Right atrium auricular region (tissue), 2 donors: ENCODE measurements at places on chromosomes 1 and 21. TPM values are rescaled to one million over a fixed set of nuclear protein-coding genes. Genes with fewer than 3 reads are reported as not detected.
A peak's percentile ranks its signal among the peaks of the same experiment; 100 is the strongest.

Gene MMEL1
- not detected for total RNA-seq

Gene AIRE
- not detected for total RNA-seq

Gene ANGPTL3
- total RNA-seq: not detected

Gene CD164L2
- total RNA-seq: not detected

Gene GNG4
- total RNA-seq: not detected

Gene TFF2
- not detected for total RNA-seq

DNA sequence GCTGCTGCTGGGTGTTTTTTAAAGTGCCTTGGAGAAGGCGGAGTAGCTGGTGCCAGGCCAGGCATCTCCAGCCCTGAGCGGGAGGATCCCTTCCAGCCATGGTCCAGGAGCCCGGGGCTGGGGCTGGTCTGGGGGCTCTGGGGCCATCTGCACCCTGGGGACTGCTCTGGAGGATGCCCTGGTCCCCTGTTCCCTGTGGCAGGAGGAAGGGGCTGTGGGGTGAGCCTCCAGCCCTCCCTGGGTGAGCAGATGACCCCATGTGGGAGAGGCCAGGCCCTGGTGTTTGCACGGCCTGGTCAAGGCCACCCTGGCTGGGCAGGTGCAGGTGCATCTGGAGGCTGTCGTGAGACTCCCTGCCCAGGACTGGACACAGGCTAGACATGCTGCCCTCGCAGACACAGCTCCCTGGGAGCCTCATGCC is 56.7 kb downstream of the SLX9 start:
- H3K36me3 ChIP-seq: no peaks in the 10 kb centered on the region
- no peak for DNase-seq
- H3K27ac ChIP-seq: no peak overlapping the region
- H3K4me3 ChIP-seq: no peak overlapping the region

GRCh38 chr1:113307771-113308445 is 82.4 kb upstream of the MAGI3 start:
- H3K36me3 ChIP-seq: no peaks in the 10 kb centered on the region
- H3K4me3 ChIP-seq: no peak overlapping the region
- H3K27ac ChIP-seq: no peak overlapping the region
- H3K4me1 ChIP-seq: no peaks in the 10 kb centered on the region

GRCh38 chr1:204406621-204407020 is 5.0 kb downstream of the PPP1R15B start:
- H3K27ac ChIP-seq: no peak overlapping the region
- no peak for DNase-seq
- peak overlapping the region; percentile 80 for H3K4me3 ChIP-seq
- peaks cover 35% of the 10 kb centered on the region for H3K36me3 ChIP-seq

DNA sequence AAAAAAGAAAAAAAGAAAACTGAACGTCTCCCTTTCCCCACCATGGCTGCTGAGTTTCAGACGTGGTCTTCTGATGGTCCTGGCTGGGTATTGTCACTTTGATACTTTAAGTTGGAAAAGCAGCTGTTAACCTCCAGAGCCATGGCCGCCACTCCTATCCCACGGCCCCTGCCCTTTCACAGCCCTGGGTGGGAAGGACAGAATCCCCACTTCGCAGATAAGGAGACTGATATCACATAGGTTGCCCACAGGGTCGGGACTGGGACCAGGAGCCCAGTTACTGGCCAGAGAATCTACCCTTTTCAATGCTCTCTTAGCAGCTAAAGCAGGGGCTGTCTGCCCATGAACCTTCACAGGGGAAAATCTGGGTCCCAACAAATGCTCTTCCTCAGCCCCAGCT is 16.8 kb downstream of the BMP8A start:
- no peak for DNase-seq
- H3K4me1 ChIP-seq: no peaks in the 10 kb centered on the region
- no peaks in the 10 kb centered on the region for H3K36me3 ChIP-seq
- no peak overlapping the region for H3K4me3 ChIP-seq
- H3K27me3 ChIP-seq: no peaks in the 10 kb centered on the region

- no peak for DNase-seq
- H3K36me3 ChIP-seq: peaks cover 26% of the 10 kb centered on the region
- H3K4me1 ChIP-seq: peaks cover 100% of the 10 kb centered on the region
Measured at GRCh38 chr1:56531624-56532349, 47.6 kb downstream of the PLPP3 start.

- peak; percentile 59 for DNase-seq
- peak overlapping the region; percentile 67 for H3K27ac ChIP-seq
- peak overlapping the region; percentile 49 for H3K4me3 ChIP-seq
- H3K4me1 ChIP-seq: peaks cover 31% of the 10 kb centered on the region
- no peaks in the 10 kb centered on the region for H3K36me3 ChIP-seq
- no peaks in the 10 kb centered on the region for H3K27me3 ChIP-seq
Measured at GRCh38 chr1:227786673-227787512, 28.6 kb upstream of the PRSS38 start.

- no peak overlapping the region for H3K4me3 ChIP-seq
- no peak overlapping the region for H3K27ac ChIP-seq
- peaks cover 47% of the 10 kb centered on the region for H3K4me1 ChIP-seq
- H3K27me3 ChIP-seq: no peaks in the 10 kb centered on the region
- H3K36me3 ChIP-seq: no peaks in the 10 kb centered on the region
Measured at GRCh38 chr21:43912910-43913309, 47.9 kb downstream of the AGPAT3 start.

DNA sequence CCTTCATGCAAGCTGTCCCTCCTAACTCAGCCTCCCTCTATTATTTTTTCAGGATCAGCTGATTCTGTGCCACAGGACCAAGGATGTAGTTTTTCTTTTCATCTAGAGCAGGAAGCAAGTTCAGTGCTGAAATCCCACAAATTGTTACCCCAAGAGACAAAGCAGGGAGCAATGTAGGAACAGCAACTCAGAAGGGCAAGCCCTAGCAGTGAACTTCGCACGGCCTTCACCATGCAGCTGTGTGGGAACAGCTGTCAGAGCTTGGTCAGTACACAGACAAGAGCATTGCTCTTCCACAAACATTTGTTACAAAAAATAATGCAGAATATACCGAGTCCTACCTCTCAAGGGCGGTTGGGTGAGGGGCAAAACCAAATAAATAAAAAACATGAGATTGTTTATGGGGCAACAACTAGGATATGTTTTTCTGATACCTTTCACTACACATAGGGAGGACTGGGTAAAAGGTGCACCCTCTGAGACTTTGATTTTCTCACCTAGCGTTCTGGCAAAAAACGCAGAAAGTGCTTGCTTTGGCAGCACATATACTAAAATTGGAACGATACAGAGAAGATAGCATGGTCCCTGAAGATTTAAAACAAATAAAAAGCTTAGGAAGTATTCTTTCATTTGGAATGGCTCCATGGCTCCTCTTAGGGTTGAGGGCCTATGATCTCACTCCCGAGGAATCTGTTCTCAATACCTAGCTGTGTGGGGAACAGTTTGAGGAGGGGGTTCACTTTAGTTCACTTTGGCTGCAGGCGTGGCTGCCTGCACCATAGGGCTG is 37.1 kb upstream of the ANGPTL7 start:
- no peak overlapping the region for H3K4me3 ChIP-seq
- no peak for DNase-seq
- peaks cover 32% of the 10 kb centered on the region for H3K4me1 ChIP-seq
- peaks cover 28% of the 10 kb centered on the region for H3K36me3 ChIP-seq

- no peaks in the 10 kb centered on the region for H3K36me3 ChIP-seq
- no peak overlapping the region for H3K27ac ChIP-seq
- H3K4me3 ChIP-seq: no peak overlapping the region
Measured at GRCh38 chr1:193726722-193727121, 540.3 kb upstream of the B3GALT2 start.

GRCh38 chr1:244269169-244269568 is 182.5 kb downstream of the ADSS2 start:
- no peaks in the 10 kb centered on the region for H3K27me3 ChIP-seq
- no peak overlapping the region for H3K27ac ChIP-seq
- H3K4me1 ChIP-seq: no peaks in the 10 kb centered on the region
- DNase-seq: no peak

DNA sequence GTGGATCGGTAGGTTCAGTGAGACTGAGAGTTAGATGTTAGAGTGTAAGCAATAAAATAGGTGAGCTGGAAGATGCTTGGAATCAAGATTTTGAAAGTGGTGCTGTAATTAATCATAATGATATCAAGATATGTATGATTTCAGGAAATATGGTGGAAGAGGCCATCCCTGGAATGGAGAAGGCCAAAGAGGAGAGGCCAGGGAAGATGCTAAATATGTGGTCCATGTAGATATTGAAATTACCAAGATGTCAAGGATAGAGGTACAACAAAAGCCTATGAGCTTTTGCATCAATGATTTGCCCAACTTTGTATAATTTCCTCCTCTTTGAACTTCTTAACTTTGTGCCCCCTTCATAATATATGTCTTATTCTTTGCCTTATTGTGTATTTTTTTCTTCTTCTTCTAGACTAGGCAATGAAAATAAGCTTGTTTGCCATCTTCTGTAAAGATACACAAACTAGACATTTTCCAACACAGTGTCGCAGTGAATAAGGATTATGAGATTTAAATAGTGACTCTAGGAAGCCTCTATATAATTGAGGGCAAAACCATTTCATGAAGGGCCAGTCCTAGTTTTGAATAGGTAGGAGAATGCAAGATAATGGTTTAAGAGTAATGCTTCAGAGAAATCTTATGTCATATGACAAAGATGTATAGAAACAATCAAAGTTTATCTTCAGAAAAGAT is 8.9 kb downstream of the PTGS2 start:
- peaks cover 3% of the 10 kb centered on the region for H3K36me3 ChIP-seq
- H3K4me3 ChIP-seq: no peak overlapping the region
- DNase-seq: no peak
- no peaks in the 10 kb centered on the region for H3K4me1 ChIP-seq
- no peak overlapping the region for H3K27ac ChIP-seq
- no peaks in the 10 kb centered on the region for H3K27me3 ChIP-seq

- no peaks in the 10 kb centered on the region for H3K27me3 ChIP-seq
- DNase-seq: no peak
- H3K4me1 ChIP-seq: no peaks in the 10 kb centered on the region
Measured at GRCh38 chr1:246771366-246771765, 47.2 kb downstream of the SCCPDH start.

GRCh38 chr1:78703806-78704205 is 54.2 kb downstream of the IFI44 start:
- no peaks in the 10 kb centered on the region for H3K36me3 ChIP-seq
- no peak overlapping the region for H3K4me3 ChIP-seq
- DNase-seq: no peak
- no peak overlapping the region for H3K27ac ChIP-seq

DNA sequence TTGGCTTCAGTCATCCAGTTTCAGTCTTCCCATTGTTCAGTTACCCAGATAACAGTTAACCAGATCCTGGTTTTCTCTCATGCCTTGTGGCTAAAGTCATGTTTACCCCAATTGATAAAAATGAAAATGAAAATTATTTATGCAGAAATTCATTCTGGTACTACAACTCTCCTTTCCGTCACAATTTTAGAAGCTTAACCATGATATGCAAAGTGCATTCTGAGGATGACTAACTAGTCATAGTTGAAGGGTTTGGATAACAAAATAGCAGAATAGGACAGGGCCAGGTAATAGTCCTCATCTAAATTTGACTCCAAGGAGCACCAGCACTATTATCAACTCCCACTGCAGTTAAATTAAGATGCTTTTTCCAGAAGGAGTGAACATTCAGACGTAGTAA is 94.7 kb downstream of the NTMT2 start:
- H3K4me1 ChIP-seq: no peaks in the 10 kb centered on the region
- H3K27ac ChIP-seq: no peak overlapping the region
- no peaks in the 10 kb centered on the region for H3K36me3 ChIP-seq
- H3K4me3 ChIP-seq: no peak overlapping the region

DNA sequence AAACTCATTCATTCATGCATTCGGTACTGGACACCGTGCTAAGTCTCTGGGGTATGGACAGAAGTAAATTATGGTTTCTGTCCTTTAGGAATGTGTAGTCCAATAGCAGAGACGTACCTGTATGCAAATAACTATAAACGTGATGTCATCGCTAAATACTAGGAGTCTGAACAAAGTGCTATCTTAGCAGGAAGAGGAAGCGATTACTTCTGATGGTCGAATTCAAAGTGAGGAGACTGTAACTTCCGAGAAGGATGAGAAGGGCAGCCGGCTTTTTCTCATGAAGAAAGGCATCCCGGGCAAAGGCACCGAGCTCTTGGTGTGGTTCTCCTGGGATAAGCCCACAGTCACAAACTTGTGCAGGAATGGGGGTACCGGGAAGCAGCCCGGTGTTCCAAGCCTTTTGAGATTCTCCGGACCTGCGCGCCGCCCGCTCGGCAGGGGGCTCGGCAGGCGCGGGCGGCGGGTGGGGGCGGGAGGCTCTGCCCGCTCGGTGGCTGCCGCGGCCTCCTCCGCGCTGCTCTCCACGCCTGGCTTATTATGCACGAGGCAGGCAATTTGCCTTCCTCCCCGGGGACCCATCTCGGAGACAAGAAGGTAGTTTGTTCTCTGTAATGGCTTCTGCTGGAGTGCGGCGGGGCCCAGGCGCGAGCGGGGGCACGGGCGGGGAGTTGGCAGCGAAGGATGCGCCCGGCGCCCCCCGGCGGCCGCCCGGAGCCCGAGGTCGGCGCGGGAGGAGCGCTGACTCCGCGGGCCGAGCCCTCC is 67.5 kb upstream of the CD1D start:
- peaks cover 12% of the 10 kb centered on the region for H3K4me1 ChIP-seq
- no peak for DNase-seq
- no peaks in the 10 kb centered on the region for H3K36me3 ChIP-seq
- no peak overlapping the region for H3K27ac ChIP-seq

DNA sequence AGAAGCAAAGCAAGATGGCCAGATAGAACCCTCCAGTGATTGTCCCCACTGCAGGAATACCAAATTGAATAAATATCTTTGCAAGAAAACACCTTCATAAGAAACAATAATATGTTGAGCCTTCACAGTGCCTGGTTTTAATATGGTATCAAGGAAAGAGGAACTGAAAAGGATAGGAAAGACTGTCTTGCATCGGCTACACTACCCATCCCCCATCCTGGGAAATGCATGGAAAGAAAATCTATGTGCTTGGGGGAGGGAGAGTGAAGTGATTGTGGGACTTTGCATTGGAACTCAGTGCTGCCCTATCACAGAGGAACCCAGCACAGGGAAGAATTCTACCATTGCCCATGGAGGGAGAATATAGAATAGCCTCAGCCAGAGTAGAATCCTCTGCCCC is 28.6 kb upstream of the AK5 start:
- H3K36me3 ChIP-seq: no peaks in the 10 kb centered on the region
- no peak for DNase-seq
- H3K27me3 ChIP-seq: no peaks in the 10 kb centered on the region

GRCh38 chr1:187396929-187397796 is 568.4 kb downstream of the PLA2G4A start:
- no peak for DNase-seq
- no peak overlapping the region for H3K4me3 ChIP-seq
- no peaks in the 10 kb centered on the region for H3K27me3 ChIP-seq
- no peaks in the 10 kb centered on the region for H3K4me1 ChIP-seq
- no peaks in the 10 kb centered on the region for H3K36me3 ChIP-seq
- no peak overlapping the region for H3K27ac ChIP-seq
